Activated T-cell treated with anti-CD3 and anti-CD28 coated beads for 48 hours (primary cell): ENCODE measurements at places on chromosomes 5 and 9.

DNA sequence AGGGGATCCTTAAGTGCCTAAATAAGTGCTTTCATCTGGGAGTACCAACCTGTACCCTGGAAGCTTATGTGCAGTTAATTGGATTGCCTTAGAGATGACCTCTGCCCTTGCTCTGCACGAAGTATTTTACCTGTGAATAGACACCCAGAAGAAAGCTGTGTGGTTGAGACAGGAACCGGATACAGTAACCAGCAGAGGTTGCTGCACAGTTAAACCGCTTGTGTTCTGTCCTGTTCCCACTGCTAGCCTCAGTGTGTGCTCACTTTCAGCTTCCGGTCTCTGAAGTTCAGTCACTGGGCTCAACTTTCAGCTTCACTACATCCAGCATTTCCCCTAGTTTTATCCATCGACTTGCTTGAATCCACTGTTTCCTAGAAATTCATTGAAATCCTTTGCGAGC, 185.3 kb downstream of the FAM170A start:
- no peak for DNase-seq

GRCh38 chr5:98535901-98536300, 237.6 kb upstream of the RGMB start:
- DNase-seq: no peak

DNA sequence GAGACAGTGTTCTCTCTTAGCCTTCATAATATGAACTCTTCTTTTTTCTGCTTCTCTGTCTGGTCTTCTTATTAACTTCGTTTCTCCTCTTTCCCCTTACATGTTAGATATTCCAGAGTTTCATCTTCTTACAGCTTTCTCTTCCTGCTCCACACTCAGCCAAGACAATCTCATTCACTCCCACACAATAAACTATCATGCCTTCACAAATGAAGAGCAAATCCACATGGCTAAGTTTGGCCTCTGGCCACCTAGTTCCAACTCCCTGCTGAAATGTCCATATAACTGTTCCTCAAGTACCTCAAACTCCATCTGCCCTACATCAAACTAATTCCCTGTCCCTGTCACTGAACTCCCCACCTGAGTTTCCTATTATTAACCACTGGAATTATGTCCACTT, 18.4 kb downstream of the IL33 start:
- no peak for DNase-seq

- no peak for DNase-seq
These were observed 31.6 kb downstream of the ENC1 start for GRCh38 chr5:74608736-74609601.

DNA sequence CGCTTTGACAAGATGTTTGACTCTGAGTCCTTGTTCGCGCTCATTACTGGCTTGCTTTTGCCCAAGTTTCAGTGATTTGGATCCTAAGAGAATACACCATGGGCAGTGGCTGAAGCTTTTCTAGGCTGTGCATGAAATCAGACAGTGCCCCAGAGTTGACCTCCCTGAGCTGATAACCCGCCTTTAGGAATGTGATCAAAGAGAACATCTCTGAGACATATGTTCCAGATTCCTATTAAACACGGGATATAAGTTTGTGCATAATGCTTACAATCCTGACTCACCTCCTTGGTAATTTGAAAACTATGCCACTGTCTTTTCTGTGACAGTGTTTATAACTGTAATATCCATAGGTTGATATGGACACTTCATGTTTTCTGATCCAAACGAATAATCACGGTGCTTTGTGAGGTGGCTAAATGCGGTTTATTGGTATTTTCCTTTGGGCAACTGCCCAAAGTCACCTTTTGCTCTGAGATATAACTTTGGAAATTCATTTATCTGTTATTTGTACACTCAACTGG, 732.9 kb downstream of the MTRR start:
- no peak for DNase-seq

DNA sequence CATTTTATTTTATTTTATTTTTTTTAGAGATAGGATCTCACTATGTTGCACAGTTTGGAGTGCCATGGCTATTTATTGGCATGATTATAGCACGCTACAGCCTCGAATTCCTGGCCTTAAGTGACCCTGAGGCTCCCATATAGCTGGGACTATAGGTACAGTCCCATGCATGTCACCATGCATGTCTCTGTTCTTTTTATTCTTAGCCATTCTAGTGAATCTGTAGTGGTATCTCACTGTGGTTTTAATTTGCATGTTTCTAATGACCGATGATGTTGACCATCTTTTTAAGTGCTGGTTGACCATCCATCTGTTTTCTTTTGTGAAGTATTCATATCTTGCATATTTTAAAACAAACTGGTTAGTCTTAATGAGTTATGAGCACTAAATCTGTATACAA, 76.1 kb downstream of the SLC44A1 start:
- no peak for DNase-seq

GRCh38 chr5:114612406-114612805, 250.5 kb downstream of the KCNN2 start:
- DNase-seq: no peak

GRCh38 chr9:13088720-13089427, 190.6 kb downstream of the MPDZ start:
- no peak for DNase-seq

DNA sequence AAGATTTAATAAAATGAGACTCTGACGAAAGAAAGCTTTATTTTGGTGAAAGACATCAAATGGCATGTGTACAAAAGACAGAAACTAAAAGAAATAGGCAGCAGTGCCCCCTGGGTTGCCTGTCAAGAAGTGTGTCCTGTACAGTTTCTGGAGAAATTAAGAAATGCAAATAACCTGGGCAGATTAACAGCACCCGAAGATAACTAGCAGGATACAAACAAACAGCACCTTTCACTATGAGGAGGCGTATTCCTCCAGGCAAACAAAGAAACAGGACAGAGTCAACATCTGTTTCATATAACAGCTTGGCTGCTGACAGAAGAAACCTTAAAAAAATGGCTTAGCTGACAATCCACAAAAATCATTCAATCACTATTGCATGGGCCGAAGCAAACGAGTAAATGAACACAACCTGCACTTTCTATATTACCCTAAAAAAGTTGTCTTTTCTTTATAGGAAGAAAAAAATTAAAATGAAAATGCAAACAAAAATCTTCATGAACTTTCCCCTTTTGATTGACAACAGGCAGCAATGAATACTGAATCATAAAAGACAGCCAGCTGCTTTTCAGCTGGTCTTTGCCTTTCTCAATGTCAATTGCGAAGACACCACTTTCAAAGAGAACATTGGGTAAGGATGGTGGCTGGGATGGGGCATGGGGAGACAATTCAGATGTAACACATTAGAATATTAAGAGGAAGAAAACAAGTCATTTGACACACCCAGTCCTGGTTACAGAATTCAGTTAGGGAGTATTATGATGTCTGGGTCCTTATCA, 162.1 kb downstream of the ARL15 start:
- DNase-seq: no peak

DNA sequence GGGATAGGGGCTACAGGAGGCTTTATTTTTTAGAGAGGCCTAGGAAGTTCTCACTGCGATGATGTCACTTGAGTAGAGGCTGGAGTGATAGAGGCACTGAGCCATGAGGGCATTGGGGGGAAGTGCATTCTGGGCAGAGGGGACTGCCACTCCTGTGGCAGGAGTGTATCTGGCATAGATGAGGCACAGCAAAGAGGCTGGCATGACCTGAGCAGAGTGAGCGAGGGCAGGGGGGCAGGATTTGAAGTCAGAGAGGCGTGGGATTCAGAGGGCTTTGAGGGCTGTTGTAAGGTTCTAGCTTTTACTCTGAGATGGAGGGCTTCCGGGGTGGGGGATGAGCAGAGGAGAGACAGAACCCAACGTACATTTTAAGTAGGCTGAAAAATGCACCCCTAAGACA, 91.9 kb upstream of the SH3PXD2B start:
- no peak for DNase-seq

DNA sequence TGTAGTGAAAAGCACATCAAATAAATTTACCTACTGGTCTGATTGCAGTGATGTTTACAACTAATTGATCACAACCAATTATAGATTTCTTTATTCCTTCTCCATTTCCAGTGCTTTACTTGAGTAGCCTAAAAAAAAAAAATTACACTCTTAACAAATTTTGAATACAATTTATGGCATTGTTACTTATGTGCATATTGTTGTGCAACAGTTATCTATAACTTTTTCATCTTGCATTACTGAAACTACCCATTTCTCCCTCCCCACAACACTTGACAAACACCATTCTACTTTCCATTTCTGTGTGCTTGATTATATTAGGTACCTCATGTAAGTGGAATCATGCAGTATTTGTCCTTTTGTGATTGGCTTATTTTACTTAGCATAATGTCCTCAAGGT, 12.3 kb downstream of the RMI1 start:
- DNase-seq: no peak

DNA sequence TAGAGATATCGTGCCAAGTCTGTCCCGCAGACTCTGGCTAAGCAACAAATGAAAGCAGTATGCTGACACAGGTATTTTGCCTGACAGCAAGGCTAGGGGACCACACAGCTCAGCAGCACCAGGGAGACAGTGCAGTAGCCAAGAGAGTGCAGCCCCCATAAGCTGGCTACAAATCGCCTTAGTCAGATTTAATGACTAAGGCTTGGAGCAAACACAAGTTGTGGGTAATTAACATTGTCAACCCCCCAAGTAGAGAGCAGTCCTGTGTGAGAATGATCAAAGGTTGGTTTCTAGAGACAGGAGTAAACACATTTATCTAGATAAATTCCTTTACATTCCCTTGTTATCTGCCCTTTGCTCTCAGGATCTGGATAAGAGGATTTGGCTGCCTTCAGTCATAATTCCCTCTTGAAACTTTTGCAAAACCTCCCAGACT, 1434.5 kb upstream of the CDH6 start:
- no peak for DNase-seq

- no peak for DNase-seq
These were observed 45.6 kb downstream of the APTX start for GRCh38 chr9:32955655-32956478.

GRCh38 chr9:133709015-133709611, 29.0 kb downstream of the SARDH start:
- DNase-seq: peak; percentile 17

DNA sequence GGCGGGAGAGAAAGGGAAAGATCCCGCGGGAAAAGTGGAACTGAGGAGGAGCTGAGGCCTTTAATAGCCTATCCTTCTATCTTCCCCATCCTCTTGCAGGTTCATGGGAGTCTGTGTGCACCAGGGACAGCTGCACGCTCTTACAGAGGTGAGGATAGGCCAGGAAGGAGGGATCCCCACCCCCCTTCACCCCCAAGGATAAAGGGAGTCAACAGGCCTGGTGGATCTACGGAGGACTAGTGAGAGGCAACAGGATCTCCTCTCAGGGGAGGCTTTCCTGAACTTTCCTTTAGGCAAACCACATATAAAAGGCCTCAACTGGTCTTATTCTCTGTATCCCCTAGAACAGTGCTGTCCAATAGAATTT, 1.1 kb downstream of the TESK1 start:
- DNase-seq: no peak
